Activated CD4-positive, alpha-beta T cell treated with anti-CD3 and anti-CD28 coated beads, Interleukin-2, amount 10 ng/mL, durations not matched to agents 24 days and 14 days (primary cell): ENCODE measurements at places on chromosomes 7 and 10. TPM values are rescaled to one million over a fixed set of nuclear protein-coding genes. Genes with fewer than 3 reads are reported as not detected.

The OR13A1 gene
- total RNA-seq = not detected in 2 replicates

The MARVELD1 gene
- 4.6 and 5.6 TPM in 2 replicates for total RNA-seq

The CFAP46 gene
- not detected in 2 replicates for total RNA-seq

The SPDYE3 gene
- not detected in 2 replicates for total RNA-seq

The HKDC1 gene
- total RNA-seq = 0.07 and 0.09 TPM in 2 replicates

The DOCK4 gene
- total RNA-seq = 0.33 and 0.89 TPM in 2 replicates

The LRRC72 gene
- total RNA-seq = not detected in 2 replicates

The HOXA11 gene
- not detected in 2 replicates for total RNA-seq

The CALHM3 gene
- total RNA-seq = not detected in 2 replicates

The TUBB8 gene
- not detected in 2 replicates for total RNA-seq

The GALNT17 gene
- not detected in 2 replicates for total RNA-seq

The NUDCD3 gene
- total RNA-seq = 88.8 and 92.7 TPM in 2 replicates

The PLA2G12B gene
- total RNA-seq = not detected in 2 replicates

The NUB1 gene
- total RNA-seq = 36.5 and 40.4 TPM in 2 replicates

The GSTO2 gene
- total RNA-seq = 0.77 and 1.3 TPM in 2 replicates

The BEND7 gene
- total RNA-seq = not detected in 2 replicates

The PALD1 gene
- 1.9 and 2.1 TPM in 2 replicates for total RNA-seq

The PRPF18 gene
- total RNA-seq = 21.5 and 23.4 TPM in 2 replicates

The ATXN7L1 gene
- 8.5 and 9.8 TPM in 2 replicates for total RNA-seq

The NME8 gene
- not detected in 2 replicates for total RNA-seq

The NYAP1 gene
- total RNA-seq = 0.17 and 0.49 TPM in 2 replicates

The ALOX5 gene
- 1.0 and 2.4 TPM in 2 replicates for total RNA-seq

The PDK4 gene
- total RNA-seq = not detected in 2 replicates

The KLF14 gene
- total RNA-seq = not detected in 2 replicates

The GNAT3 gene
- not detected in 2 replicates for total RNA-seq

The ARHGEF35 gene
- 2.8 and 3.5 TPM in 2 replicates for total RNA-seq

The LRRC61 gene
- 26.8 and 27.5 TPM in 2 replicates for total RNA-seq

The PWWP2B gene
- 4.9 and 5.0 TPM in 2 replicates for total RNA-seq

The TMEM178B gene
- 0.52 and 0.68 TPM in 2 replicates for total RNA-seq

The MSMB gene
- not detected in 2 replicates for total RNA-seq

The CPA2 gene
- 0.14 TPM in 2 replicates for total RNA-seq

The PDZD7 gene
- 0.38 and 0.93 TPM in 2 replicates for total RNA-seq
